ENCODE measurements at places on chromosomes 1 and 21.

DNA sequence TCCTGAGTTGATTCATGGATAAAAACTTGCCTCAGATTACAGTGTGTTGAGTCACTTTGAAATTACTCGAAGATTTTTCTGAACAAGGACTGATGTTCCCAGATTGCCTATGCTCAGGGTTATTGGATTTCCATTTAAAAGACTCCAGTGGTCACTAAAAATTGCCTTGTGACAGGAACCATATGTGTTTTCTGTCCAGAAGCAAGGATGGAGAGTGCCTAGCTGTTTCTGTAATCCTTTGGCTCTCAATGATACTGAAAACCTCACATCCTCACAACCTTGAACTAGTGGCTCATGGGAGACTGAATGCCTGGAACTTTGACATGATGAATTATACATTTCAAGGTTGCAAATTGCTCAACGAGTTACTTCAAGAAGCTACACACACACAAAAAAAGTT is 1271.8 kb downstream of the BRINP3 start:
- no peak for DNase-seq

DNA sequence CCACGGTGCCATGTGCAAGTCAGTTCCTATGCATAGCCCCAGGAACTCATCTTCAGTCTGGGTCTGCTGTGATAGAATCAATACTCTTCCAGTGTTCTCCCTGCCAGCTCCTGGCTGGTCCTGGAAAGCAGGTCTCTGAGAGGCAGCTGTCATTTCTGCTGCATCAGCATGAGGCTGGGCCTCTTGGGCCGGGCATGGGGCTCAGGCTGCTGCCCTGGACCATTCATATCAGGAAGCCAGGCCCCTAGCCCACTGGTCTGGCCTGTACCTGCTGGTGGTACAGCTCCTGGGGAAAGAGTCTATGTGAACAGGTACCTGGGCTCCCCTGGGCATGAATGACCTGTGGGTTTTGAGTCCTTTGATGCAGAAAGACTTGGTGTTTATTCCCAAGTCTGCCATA is 173.6 kb upstream of the CSF3R start:
- DNase-seq: no peak

DNA sequence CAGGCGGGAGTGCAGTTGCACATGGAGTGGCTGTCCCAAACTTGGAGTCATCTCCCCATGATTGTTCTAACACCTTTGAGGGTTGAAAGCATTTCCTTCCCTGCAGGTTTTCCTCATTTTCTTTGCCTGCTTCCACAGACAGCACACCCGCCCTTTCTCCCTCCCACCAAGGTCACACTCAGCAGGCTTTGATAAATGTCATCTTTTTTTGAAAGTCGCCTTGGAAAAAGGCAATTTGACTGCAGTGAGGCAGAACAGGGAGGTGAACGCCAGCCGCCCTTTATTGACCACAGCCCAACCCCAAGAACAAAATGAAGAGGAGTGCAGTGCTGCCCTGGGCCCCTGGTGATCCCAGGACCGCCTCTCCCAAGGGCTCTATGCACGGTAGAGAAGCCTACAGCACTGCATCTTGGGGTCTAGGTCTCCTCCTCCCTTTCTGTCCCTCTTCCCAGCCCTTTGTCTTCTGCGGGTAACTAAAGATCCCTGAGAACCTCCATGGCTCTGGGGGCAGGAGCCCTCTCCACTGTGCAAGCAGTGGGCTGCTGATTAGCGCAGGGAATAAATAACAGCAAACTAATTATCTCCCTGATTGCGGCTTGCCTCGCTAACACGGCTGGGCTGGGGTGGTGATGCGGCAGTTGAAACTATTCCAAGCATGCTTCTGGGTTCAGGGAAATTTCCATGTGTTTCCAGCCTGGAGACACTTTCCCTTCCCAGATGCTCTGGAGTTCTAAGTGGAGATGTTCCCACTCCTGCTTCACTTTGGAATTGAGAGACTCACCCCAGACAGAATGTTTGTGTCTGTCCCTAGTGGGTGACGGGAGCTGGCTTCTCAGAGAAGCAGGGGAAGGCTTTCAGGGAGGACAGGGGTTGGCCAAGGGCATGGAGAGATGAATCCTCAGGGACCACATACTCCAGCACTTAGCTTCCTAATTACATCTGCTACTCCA is 11.8 kb upstream of the AMIGO1 start:
- no peak for DNase-seq

GRCh38 chr1:41743366-41743765 is 175.4 kb downstream of the HIVEP3 start:
- no peak for DNase-seq
